ENCODE measurements at places on chromosomes 4 and X.

- DNase-seq = no peak
Observed at GRCh38 chr4:92172203-92172602, 131.6 kb upstream of the GRID2 start.

- DNase-seq = no peak
Observed at GRCh38 chrX:38232079-38232686, 11.5 kb upstream of the SRPX start.

GRCh38 chr4:42390622-42391354 lies 6.5 kb upstream of the SHISA3 start:
- no peak for DNase-seq

DNA sequence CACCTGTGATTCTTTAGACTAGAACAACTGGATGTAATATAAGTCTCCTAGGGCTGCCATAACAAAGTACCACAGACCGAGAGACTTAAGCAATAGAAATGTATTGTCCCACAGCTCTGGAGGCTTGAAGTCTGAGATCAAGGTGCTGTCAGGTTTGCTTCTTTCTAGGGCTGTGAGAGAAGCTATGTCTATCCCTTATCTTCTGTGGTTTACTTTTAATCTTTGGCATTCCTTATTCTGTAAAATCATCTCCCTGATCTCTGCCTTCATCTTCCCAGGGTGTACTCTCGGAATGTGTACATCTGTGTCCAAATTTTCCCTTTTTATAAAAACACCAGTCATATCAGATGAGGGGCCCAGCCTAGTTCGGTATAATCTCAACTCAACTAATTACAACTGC lies 10.3 kb upstream of the HOPX start:
- DNase-seq = no peak

DNA sequence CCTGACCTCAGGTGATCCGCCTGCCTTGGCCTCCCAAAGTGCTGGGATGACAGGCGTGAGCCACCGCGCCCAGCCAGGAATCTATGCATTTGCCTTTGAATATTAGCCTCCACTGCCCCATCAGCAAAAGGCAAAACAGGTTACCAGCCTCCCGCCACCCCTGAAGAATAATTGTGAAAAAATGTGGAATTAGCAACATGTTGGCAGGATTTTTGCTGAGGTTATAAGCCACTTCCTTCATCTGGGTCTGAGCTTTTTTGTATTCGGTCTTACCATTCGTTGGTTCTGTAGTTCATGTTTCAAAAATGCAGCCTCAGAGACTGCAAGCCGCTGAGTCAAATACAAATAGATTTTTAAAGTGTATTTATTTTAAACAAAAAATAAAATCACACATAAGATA lies 44.2 kb upstream of the SHOX start:
- no peak for DNase-seq

DNA sequence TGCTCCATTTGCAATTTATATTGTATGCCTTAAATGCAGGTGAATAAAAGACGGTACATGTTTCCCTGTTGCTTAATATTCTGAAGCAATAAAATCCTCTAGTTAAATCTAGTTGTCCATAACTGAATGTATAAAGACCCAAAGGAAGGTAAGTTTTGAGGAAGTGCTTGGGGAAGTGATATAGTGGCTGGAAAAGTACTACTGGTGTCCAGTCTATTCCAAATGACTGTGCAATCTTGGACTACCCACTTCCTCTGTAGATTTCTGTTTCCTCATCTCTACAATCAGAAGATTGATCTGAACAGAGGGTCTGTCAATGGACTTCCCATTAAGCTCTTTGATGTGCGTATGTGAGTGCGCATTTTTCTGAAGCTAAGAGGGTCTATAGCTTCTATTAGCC lies 17.0 kb downstream of the SNCA start:
- no peak for DNase-seq

DNA sequence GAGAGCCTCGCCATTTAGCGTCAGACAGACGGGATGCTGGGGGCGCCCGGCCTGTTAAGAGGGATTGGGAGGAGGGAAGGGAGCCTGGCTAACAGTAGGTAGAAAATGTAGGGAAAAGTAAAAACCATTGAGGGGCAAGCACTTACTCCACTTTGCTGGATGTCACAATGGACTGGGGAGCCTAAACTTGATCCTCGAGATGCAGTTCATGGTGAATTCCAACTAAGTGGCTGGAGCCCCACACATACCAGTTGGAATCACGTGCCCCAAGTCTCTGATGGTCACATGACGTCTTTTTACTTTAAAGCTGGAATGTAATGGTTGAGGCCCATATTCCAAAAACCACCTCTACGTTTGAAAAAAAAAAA lies 1.5 kb downstream of the PLS3 start:
- no peak for DNase-seq

DNA sequence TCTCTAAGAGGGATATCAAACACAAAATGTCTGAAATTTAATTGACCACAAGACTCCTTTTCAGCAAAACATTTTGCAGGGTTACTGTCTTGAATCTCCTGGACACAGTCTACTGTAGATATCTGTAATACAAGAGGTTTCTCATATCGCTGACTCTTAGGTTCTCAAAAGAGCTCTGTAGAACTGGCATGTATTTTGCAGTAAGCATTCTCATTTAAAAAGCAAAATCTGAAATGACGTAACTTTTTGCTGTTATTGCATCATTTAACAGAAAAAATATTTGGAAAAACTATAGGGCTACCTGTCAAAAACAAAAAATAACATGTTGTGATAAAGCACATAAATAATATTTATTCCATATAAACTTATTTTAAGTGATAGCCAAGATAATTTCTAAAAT lies 114.2 kb downstream of the CDS1 start:
- no peak for DNase-seq

DNA sequence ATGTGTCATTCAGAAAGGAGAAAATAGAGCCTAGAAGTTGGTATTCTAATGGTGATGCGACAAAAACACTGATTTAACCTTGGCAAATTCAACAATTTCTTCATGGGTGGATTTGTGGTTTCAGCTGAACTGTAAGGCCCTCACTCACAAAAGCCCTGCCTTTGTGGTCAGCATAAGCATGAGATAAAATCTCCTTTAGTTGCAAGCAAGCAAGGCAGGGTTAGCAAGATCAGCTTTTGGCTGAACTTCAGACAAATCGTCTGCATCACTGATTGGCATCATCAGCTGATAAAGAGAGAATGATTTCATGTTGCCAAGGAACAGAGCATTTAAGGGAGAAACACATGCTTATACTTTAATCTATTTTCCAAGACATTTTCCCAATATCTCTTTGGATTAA lies 2582.2 kb downstream of the PCDH7 start:
- no peak for DNase-seq

- DNase-seq = no peak
Observed at GRCh38 chr4:148854203-148854602, 412.0 kb upstream of the NR3C2 start.

GRCh38 chrX:119249891-119250290 lies 13.8 kb downstream of the PGRMC1 start:
- DNase-seq = no peak

DNA sequence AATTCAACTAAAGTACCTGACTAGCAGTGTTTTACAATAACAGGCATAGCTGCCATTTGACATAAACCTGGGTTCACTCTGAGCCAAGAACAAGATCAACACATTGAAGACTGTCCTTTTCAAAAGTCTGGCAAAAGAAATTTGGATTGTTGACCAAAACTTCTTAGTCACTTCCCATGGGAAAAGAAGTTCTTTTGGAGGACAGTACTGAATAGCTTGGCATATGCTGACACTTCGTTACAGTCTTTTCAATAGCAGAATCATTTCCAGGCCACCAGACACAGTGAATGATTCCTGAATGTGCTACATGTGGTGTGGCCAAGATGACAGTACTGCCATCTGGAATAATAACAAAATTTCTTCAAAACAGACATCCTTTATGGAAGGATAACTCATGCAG lies 560.3 kb downstream of the GRID2 start:
- DNase-seq = no peak

GRCh38 chr4:158841540-158841939 lies 72.7 kb downstream of the FNIP2 start:
- no peak for DNase-seq

DNA sequence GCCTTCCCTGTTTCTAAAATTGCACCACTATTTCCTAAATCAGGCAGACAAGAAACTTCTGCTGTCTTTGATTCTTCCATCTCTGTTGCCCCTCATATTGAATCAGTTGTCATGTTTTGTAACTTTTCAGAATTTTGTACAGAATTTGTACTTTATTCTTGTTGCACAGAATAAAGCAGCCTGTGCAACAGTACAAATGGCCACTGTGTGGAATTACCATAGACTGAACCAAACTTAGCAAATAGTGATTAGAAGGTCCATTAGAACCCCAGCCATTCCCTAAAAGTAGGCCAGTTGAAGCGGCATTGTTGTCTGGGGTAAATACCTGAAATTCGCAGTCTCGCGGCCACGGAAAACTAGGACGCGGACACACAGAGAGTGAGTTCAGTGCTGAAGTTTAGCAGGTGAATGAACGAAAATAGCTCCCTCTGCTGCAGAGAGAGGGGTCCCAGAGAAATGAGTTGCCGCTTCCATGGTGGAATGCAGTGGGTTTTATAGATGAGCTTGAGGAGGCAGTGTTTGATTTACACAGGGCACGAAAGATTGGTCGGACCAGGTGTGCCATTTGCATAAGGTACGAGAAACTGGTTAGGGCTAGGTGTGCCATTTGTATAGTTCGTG lies 71.8 kb downstream of the C4orf33 start:
- DNase-seq = no peak

GRCh38 chr4:124018383-124019317 lies 622.1 kb downstream of the SPRY1 start:
- peak; percentile 12 for DNase-seq

GRCh38 chr4:77153006-77153405 lies 4.0 kb upstream of the CCNG2 start:
- DNase-seq = no peak

DNA sequence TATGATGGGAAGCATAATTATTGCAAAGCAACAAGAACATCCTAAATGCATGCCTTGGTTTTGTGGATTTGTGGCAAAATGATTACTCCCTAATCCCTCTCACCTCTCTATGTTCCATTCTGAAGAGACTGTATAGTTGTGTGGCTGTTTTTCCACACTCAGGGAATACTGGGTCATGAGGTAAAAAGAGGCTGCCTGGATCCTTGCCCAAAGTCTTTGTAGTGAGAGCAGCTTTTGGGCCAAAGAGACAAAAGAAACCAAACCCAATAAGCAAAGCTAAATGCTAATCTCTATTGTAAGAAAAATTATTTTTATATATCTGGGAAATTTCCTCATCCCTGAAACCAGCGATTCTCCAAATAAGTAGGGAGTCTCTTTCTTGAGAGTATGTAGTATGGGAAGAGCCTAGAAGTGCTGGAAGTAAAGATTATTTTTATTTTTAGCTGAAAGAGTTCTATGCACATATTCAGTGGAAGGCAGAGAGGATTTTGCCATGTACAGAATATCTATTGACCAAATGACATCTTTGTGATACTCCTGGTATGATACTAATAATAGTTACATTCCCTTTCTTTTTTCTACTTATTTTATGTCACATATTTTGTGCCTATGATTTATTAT lies 24.9 kb upstream of the SULT1B1 start:
- DNase-seq = no peak
